Fibroblast of pulmonary artery (primary cell): ENCODE measurements at places on chromosomes 12 and 14.

- peak; percentile 19 for DNase-seq
These were observed 52.8 kb downstream of the STXBP6 start for GRCh38 chr14:24996930-24997725.

DNA sequence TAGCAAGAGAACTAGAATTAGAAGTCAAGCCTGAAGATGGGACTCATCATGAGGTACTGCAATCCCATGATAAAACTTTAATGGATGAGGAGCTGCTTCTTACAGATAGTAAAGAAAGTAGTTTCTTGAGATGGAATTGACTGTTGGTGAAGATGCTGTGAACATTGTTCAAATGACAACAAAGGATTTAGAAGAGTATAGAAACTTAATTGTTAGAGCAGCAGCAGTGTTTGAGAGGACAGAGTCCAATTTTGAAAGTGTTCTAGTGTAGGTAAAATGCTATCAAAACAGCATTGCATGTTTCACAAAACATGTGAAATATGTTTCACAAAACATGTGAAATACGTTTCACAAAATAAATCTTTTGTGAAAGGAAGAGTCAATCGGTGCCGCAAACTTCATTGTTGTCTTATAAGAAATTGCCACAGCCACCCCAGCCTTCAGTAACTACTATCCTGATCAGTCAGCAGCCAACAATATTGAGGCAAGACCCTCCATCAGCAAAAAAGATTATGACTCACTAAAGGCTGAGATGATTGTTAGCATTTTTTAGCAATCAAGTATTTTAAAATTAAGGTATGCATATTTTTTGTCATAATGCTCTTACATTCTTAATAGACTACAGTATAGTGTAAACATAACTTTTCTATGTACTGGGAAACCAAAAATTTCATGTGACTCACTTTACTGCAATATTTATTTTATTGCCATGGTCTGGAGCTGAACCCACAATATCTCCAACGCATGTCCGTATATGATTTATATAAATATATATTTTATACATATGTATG lies 173.4 kb upstream of the BMP4 start:
- DNase-seq: no peak

- DNase-seq: no peak
These were observed 64.4 kb downstream of the FUT8 start for GRCh38 chr14:65476942-65477318.

DNA sequence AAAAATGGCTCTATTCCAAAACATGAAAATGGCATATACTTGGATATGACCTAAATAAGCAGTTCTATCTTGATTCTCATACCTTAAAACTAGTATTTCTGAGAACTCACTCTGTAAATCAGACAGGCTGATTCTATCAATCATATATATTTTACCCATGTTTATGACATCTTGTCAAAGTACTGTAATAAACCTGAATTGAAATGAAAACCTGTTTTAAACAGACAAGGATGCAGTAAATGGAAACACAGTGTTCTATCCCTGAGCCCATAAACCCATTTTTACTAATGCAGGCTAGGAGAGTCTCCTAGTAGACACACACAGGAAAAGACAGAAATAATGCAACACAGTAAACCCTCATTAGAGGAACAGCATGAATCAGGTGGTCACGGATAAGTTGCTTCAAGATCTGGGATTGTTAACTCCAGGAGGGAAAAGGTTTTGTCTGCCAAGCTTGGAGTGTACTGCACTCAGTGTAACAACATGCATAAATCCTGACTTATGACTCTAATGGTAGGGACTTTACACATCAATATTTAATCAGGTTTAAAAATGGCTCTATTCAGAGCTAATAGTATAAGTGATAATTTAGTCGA lies 93.6 kb upstream of the CPNE8 start:
- DNase-seq: no peak

GRCh38 chr12:124761056-124761455 lies 102.6 kb downstream of the SCARB1 start:
- no peak for DNase-seq

GRCh38 chr14:91245029-91245428 lies 525 bp upstream of the GPR68 start:
- DNase-seq: no peak

DNA sequence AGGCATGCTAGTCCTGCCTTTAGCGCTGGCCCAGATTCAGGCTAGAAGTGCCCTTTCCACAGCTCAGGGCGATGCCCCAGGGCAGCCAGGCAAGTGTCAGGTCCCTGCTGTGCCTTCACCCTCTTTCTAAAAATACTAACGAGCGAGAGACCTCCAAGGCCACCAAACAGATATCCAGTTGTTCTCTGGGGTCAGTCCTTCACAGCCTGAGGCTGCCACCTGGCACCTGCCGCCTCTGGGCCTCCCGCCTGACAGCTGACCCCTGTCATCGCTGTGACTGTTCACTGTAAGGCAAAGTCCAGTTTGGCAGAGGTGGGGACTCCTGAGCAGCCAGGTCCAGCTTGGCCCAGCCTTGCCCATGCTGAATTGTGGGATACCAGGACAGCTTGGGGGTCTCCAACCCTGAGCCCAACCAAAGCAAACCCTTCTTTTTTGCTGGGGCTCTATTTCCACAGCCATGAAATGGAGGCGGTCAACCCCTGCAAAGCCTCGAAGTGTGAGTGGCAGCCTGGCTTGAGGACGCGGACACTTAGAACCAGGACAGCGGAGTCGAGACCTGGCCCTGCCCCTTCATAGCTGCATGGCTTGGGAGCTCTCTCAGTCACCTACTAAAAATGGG lies 79.9 kb downstream of the NINJ2 start:
- DNase-seq: no peak

GRCh38 chr12:93163260-93164036 lies 214.3 kb upstream of the NUDT4 start:
- DNase-seq: no peak

DNA sequence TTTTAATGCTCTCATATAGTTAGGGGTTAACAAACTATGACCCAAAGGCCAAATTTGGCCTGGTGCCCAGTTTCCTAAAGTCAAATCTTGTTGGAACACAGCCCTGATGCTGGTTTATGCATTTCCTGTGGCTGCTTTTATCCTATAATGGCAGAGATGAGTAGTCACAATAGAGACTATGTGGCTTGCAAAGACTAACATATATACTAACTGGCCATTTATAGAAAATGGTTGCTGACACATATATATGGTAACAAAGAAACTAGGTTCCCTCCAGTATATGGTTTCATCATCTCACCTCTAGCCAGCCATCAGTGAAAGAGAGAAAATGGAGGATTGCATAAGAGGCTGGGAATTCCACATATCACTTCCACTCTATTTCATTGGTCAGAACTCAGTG lies 10.8 kb downstream of the NAV3 start:
- DNase-seq: peak; percentile 51

GRCh38 chr12:105204916-105205315 lies 31.1 kb downstream of the APPL2 start:
- peak; percentile 68 for DNase-seq

GRCh38 chr14:98888927-98889835 lies 382.8 kb downstream of the BCL11B start:
- DNase-seq: no peak

GRCh38 chr14:60757567-60758002 lies 23.0 kb downstream of the MNAT1 start:
- DNase-seq: peak; percentile 63

DNA sequence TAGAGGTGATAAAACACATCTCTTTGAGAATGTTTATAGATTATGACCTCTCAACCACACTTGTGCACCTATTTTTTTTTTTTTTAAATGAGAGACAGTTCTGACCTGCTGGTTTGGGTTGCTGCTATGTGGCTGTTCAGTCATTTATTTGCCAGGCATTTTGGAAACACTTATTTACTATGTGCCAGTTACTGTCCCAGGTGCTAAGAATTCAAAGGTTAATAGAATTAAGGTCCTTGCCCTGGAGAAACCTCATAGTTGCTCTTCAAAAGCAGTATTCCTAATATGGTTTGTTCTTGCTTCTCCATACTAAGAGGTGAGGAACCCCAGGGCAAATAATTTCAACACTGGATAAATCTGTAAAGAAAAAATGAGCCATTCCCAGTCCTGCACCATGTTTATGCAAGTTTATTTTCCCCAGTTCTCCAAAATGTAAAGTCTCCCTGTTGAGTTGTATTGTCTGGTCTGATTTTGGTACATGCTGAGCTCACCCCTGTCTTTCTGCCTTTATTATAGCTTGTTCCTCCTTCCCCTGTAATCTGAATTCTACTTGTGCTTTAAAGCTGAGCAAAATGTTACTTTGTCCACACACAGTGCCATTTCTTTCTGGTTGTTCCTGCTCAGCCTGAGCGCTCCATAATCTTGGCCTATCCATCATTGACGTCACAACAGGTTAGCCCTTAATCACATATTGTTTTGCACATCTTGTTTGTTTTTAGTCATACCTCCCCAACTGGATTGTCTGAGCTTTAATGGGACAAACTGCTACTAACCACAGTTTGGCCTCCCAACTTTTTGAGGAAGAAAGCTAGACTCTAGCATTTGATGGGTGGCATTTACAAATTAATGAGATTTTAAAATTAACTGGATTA lies 56.7 kb downstream of the SRGAP1 start:
- DNase-seq: no peak

DNA sequence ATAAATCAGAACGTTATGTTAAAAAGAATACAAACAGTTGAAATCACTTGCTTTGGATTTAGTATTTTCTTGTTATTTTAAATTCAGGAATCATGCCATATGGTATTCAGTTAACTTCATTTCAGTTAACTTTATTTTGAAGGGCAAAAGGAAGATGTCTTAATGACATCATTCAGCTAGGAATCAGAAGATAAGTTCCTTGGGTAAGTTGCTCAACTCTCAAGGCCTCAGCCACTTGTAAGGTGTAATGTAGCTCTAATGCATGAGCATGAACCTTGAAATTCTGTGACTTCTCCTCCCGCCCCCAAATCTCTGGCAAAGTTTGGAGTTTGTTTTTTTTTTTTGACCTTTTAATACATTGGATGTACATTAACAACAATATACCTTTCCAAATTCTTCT lies 42.6 kb downstream of the FRS2 start:
- peak; percentile 52 for DNase-seq

DNA sequence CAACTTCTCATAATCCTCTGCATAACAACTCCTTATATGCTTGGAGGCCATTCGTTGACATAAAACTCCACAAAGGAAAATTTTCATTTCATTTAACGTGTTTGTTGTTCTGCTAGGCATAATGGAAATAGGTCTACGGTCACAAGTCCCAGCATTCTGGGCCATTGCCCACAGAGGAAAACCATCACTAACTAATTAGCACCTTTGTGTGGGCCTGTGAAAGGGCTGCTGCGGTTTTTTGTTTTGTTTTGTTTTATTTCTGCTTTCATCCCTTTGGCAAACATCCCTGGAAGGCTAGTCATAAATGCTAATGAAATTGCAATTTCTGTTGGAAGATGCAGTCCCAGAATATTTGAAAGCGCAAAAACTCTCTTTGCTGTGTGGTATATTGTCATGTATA lies 180.3 kb downstream of the RMST start:
- DNase-seq: no peak

DNA sequence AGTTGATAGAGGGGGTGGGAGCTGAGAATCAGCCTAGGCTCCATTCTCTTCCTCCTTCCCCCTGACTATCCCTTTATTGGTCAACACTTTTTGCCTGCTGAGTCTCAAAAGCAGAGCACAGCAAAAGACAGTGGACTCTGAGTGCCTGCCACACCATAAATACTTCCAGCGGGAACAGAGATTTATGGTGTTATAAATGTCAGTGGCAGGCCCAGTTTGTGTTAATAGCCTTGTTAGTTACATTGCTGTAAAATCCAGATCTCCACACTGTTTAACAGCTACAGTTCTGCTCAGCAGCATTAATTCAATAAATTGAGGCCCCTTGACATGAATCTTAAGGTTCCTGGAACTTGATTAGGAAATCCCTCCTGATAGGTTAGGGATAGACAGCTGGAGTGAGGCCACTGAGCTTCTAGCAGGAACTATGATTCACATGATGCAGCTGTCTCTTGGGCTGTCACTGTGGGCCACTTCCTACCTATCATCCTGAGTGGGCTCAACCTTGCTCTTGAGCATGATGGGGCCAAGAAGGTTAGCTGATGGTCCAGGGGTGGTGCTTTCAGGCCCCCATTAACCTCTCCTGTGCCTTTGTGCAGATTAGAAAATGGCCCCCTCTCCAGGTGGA lies 295.2 kb upstream of the SRRM4 start:
- DNase-seq: no peak

DNA sequence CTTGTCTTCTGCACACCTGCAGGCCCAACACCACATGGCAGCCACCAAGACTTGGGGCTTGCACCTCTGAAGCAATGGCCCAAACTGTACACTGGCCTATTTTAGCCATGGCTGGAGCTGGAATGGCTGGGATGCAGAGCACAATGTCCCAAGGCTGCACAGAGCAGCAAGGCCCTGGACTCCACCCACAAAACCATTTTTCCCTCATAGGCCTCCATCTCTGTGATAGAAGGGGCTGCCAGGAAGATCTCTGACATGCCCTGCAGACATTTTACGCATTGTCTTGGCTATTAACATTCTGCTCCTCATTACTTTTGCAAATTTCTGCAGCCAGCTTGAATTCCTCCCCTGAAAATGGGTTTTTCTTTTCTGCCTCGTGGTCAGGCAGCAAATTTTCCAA lies 22.1 kb downstream of the ATXN7L3B start:
- no peak for DNase-seq

DNA sequence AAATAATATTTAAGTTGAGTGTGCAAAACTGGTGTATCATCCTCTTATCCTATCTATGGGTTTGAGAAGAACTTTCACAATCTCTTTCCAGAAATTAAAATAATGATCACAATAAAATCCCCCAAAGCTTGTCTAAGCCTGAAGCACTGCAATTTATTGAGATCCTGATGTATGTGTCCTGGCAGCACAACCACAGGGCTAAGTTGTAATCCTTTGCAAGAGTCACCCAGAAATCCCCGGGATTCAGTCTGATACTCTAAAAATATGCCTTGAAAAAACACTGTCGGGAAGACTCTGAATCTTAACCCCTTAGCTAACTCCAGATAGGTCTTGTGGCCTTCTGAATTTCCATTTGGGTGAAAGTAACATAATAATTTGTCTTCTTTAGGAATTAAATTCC lies 40.3 kb upstream of the STXBP6 start:
- DNase-seq: no peak

DNA sequence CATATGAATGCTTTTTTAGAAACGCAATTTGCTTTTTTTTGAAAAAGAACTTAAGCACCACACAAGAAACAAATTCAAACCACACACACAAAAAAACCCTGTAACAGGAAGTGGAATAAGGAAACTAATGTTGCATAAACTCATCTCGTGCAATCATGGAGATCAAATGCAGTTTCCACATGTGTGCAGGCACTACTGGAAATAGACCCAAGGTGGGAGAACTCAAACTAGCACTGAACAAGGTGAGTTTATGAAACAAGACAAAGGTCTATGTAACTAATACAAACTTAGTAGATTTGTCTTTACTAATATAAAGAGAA lies 17.5 kb downstream of the NIN start:
- peak; percentile 54 for DNase-seq

DNA sequence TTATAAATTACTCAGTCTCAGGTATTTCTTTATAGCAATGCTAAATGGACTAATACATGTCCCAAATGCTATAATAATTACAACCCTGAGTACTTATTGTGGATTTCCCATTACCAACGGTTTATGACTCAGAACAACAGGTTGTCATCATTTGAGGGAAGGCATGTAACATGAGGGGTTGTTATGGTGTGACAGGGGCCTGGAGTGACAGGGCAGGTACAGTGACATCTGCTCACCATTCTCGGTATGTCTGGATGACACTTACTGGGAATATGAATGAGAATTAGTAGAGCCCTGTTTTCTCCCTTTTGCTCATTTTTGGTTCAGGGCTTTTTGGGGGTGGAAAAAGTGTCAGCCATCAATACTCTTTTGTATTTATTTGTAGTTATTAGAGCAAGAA lies 36.2 kb upstream of the FERMT2 start:
- no peak for DNase-seq
